ENCODE measurements at places on chromosomes 4 and X. TPM values are rescaled to one million over a fixed set of nuclear protein-coding genes. Genes with fewer than 3 reads are reported as not detected.

ZBTB49 gene
- 3.9 TPM for total RNA-seq

MAGEA11 gene
- not detected for total RNA-seq

AFP gene
- total RNA-seq = not detected

PQBP1 gene
- 99.7 TPM for total RNA-seq

ZNF41 gene
- 3.6 TPM for total RNA-seq

MAGEB10 gene
- total RNA-seq = not detected

L1CAM gene
- not detected for total RNA-seq

SH2D1A gene
- not detected for total RNA-seq

CDX4 gene
- total RNA-seq = not detected

MTTP gene
- not detected for total RNA-seq

PPID gene
- total RNA-seq = 27.9 TPM

SLC16A2 gene
- total RNA-seq = 0.91 TPM

SCD5 gene
- 33.1 TPM for total RNA-seq

LRCH2 gene
- 4.2 TPM for total RNA-seq

MAOA gene
- total RNA-seq = 20.8 TPM

CTAG2 gene
- not detected for total RNA-seq

SPANXA1 gene
- total RNA-seq = not detected

MAP9 gene
- total RNA-seq = 1.6 TPM

MAGEA9 gene
- not detected for total RNA-seq

TLL1 gene
- 10.1 TPM for total RNA-seq

FGF13 gene
- total RNA-seq = not detected

FAM133A gene
- total RNA-seq = not detected

SH3RF1 gene
- 12.3 TPM for total RNA-seq

CTAG1A gene
- not detected for total RNA-seq

LRIT3 gene
- not detected for total RNA-seq

Data from epithelial cell of umbilical artery (primary cell).